MV-4-11 (cell line): ENCODE measurements at places on chromosomes 1 and 21.
A peak's percentile ranks its signal among the peaks of the same experiment; 100 is the strongest.

- peak; percentile 68 for DNase-seq
Observed at GRCh38 chr1:20604678-20605077, 15.8 kb downstream of the CDA start.

DNA sequence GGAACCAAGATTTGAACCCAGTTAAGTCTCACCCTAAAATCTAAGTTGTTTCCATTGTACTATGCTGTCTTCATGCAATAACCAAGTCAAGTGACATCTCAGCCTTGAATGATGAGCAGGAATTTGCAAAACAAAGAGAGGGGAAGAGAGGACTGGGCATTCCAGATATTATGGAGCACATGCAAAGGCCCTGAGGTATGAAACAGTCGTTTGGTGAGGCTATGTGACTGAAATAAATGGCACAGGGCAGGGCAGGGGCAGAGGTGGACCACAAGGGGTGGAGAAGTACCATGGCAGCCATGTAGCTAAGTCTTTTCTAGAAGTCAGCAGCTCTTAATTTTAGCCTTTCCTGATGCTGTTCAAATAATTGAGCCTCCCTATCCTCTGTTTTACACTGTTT is 37.6 kb upstream of the RAP1A start:
- DNase-seq, result no peak

GRCh38 chr1:164735315-164736052 is 176.5 kb downstream of the PBX1 start:
- DNase-seq, result no peak

DNA sequence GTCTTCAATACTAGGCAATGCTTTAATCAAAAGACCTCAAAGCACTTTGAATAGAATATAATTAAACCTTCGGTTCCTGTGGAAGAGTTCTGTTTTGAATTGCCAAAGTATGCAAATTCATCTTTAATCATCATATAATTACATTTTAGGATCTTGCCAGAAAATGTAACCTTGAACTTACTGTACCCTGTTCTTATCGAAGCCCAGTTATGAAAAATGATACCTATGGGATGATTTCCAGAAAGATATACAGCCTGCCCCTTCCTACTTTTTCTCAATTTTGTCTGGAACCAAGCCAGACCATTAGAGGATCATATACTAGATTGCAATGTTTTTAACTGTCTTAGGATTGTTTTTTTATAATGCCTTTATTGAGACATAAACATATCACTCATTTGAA is 34.0 kb upstream of the ZNF281 start:
- no peak for DNase-seq

DNA sequence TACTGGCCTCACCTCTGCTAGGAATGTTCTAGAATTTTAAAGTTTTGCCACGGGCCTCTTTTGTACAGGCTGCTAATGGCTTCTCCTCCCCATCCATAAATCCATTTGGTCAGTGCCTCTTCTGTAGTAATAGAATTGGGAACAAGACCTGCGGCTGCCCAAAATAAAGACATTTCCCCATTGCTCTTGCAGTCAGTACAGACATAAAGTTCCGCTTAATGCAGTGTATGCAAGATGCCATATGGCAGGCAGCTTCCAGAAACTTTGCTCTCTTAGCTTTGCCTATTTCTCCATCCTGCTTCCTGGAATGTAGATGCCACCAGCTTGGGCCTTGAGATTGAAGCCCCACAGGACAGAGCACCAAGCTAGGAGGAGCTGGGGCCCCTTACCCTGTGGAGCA is 3.7 kb upstream of the SLC2A5 start:
- DNase-seq, result peak; percentile 49

- DNase-seq, result no peak
Observed at GRCh38 chr1:245156736-245157505, 2.1 kb downstream of the KIF26B start.

GRCh38 chr1:224507771-224508523 is 73.3 kb upstream of the WDR26 start:
- no peak for DNase-seq

- no peak for DNase-seq
Observed at GRCh38 chr1:236681219-236681618, 5.1 kb upstream of the ACTN2 start.

DNA sequence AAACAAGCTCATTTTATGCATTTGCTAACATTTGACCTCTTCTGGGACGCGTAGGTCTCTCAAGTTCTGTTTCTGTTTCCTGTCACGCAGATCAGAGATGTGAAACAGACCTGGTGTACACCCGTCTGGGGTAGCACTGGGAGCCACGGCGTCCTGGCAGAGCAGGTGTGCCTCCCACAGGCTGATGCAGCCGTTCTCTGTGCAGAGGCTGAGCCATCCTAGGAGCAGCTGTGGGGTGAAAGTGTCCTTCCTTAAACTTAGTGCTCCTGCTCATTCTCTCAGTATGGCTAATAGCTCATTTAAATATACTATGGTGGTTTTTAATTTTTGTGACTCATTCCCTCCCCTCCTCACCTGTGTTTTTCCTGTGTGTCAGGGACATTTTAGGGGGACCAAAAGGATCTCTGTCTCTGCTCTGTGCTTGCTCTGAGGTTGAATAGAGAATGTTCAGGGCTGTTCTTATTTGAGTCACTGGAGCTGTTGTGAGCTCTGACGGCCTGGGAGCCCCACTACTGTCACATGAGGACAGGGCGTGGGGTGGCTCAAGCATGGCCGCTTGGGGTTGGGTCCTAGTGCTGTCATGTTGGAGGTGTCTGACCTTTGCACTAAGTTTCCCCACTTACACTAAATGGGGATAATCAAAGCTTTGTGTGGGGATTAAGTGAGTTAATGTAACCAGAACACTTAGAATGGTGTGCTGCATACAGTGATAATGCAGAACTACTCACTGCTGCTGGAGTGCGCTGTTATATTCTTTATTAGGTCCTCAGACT is 43.0 kb downstream of the GALNT2 start:
- DNase-seq, result peak; percentile 34

GRCh38 chr1:245578308-245578707 is 423.5 kb downstream of the KIF26B start:
- no peak for DNase-seq

- DNase-seq, result no peak
Observed at GRCh38 chr1:46812996-46813857, 14.4 kb downstream of the CYP4B1 start.

DNA sequence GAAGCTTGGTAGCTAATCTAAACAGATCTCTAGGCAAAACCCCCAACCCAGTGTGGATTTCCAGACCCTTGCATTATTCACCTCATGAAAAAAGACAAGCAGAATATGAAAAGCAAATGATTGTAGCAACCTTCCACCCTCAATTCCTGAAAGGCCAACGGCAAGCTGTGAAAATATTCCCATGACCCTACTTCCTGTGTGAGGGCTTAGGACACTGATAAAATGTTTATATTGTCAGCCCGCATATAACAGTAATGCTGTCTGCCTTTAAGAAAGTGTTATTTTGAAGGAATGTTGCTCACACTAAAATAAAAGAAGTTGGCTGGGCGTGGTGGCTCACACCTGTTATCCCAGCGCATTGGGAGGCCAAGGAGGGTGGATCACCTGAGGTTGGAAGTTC is 233.5 kb upstream of the NRIP1 start:
- no peak for DNase-seq

DNA sequence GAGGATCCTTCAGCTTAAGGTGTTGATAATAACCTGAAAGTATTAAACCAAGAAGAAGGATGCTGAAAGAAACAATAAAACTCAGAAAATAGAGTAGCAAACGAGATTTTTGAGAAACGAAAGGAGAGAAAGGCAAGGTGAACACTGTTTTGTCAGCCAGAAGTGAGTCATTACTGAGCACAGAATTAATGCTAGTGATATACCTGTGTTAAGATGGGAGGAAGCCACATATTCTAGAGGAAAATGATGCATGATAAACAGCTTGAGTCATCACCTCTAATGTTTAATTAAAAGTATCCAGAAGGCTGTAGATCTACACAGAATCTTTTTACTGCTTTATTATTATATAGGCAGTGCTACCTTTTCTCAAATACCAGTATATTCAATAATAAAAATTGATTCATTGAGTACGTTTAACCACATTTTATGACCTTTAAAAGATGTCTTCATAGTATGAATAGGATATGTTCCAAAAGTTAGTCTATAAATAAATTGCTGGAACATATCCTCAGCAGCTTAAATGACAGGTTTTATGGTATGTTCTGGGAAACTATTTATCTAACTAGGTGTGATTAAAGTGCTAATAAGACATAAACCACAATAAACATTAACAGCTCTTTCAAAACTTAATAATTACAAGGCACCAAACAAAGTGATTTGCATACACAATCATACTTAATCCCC is 10.3 kb downstream of the SH3GLB1 start:
- DNase-seq, result no peak

DNA sequence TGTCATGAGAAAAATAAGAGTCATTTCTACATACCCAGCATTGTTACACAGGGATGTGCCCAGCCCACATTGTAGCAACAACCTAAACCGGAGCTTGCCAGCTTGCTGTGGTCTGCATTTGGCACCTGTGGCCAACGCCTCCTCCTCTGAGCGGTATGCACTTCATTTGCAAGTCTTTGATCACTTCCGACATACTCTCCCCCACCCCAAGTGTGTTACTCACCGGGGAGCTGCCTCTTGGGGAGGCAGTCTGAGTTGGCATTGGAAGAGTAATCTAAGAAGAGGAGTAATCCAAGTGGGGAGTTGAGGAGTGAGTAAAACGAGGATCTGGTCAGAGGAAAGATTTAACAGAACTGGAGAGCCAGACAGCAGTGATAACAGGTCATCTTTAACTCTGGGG is 3.8 kb downstream of the BCL9 start:
- no peak for DNase-seq

- peak; percentile 10 for DNase-seq
Observed at GRCh38 chr1:219179293-219179692, 5.6 kb downstream of the LYPLAL1 start.

DNA sequence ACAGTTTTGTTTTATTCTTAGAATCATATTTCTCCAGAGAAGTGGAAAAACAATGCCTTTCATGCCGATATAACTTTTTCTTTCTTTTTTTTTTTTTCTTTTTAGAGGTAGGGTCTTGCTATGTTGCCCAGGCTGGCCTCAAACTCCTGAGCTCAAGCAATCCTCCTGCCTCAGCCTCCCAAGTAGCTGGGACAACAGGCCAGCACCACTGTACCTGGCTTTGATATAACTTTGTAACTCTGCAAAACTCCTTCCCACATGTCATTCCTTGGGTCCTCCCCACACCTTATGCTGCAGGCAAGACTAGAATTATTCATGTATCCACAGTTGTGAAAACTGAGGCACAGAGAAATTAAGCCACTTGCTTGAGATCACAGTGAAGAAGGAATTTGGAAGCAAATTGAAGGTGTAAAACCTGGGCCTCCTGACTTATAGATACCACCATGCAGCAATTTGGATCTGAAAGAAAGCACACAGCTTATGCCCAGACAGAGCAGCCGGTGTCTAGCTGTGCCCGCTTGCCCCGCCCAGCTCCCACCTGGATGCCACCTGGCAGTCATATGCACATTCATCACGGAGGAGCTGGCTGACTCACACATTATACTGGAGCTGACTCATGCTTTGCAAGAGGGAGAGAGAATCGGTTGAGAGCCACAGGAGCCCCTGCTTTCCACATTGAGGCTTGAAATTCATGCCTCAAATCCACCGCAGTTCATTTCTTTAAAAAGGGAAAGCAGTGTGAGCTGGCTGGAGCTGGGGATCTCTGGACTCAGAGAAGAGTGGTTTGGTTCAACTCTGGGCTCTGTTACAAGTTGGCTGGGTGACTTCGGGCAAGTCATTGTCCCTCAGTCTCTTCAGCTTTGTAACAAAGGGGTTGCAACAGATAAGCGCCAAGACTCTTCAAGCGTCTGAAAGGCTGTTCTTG is 8.3 kb upstream of the SLC2A1 start:
- peak; percentile 68 for DNase-seq

- DNase-seq, result no peak
Observed at GRCh38 chr1:234292011-234292410, 81.2 kb upstream of the COA6 start.
